ENCODE measurements at places on chromosomes 16 and 17.

- DNase-seq = no peak
Observed at GRCh38 chr17:57782062-57782490, 37.0 kb upstream of the CCDC182 start.

DNA sequence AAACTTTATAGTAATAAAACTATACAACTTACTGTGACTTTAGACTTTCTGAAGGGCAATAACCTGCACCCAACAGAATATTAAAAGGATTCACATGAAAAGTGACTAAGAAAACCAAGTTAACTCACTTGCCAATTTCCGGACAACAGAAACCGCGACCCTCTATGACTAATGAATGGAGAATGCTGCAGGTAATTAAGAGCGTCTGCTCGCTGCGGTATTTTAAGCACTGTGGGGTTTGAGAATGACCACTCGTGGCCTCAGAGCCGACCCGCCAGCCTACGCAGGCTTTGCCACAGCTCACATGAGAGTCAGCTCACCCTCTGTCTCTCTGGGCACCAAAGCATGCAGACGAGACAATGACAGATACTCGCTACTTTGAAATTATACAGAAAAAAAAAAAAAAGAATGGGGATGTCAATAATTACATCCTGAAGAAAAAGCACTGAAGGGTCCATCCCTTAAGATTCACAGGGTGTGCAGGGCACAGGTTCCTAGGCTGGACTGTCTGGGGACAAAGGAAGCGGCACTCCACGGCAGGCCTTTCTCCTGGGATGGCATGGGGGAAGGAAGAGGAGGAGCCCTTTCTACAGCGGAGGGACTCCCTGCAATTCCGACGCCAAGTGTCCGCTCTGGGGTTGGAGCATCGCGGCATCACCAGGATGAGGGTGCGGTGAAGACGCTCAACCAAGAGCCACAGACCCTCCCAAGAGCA lies 35.0 kb downstream of the ZCCHC14 start:
- no peak for DNase-seq

DNA sequence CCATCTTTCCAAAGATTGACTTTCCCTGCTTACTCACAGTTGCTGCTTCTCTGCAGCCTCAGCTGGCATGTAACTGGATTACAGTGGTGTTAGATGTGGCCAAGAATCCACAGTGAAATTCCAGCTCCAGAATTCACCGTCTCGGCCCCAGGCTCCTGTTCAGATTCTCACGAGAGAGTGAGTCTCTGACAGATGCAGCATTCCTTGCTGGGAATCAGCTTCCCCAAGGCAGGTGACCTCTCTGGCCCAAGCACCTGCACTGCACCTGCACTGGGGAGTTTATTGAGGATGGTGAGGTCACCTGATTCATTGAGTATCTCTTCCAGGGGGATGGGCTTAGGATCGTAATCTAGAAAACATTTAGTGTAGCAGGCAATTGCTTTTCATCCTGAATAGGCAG lies 600.5 kb upstream of the RBFOX1 start:
- DNase-seq = no peak

DNA sequence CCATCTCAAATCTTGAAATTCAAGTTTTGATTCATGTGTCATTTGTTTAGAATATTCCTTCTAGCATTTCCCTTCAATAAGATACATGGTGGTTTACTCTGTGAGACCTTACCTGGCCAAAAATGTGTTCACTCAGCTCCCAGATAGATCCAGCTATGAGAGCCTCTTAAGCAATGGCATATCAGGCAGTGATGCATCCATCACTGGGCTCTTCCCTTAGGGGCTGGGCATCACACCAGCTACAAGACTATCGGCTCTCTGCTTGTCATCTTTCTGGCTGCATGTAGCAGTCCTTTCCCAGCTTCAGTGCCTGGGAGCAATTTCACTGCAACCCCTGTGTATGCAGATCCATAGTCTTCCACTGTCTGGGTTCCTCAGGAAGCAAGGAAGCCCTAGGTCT lies 40.6 kb downstream of the GOSR1 start:
- no peak for DNase-seq

GRCh38 chr16:86571530-86571915 lies 4.9 kb downstream of the FOXC2 start:
- no peak for DNase-seq

DNA sequence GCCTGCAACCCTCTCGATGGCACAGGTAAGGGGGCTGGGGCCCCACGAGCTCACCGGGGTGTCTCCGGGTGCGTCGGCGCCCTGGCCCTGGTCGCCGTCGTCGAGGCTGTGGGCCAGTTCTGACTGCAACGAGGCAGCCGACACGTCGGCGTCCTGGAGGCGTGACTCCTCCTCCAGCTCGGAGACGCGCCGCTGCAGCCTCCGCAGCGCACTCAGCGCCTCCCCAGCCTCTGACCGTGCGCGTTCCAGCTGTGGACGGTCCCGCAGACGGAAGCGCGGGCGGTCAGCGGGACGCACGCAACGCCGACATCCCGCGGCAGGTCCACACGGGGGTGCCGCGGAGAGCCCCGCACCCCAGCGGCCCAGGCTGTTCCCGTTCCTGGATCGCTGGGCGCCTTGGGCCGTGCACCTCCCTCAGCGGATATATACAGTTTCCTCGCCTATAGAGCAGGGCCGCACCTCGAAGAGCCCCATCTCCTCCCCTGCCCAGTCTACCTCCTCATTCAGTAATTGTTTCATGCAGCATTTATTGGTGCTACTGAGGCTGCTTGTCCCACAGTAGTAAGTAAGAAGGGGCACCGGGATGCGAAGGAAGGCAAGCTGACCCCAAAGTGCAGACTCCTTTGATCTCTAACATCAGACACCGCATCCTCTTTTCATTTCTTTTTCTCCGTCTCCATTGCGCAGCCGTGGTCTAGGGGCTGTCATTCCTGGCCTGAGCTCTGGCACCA lies 5.8 kb downstream of the THOC6 start:
- DNase-seq = no peak

- DNase-seq = peak; percentile 50
Observed at GRCh38 chr17:32111141-32111771, 31.0 kb upstream of the RHOT1 start.

GRCh38 chr17:78040440-78041385 lies 82.2 kb downstream of the TNRC6C start:
- DNase-seq = peak; percentile 84

DNA sequence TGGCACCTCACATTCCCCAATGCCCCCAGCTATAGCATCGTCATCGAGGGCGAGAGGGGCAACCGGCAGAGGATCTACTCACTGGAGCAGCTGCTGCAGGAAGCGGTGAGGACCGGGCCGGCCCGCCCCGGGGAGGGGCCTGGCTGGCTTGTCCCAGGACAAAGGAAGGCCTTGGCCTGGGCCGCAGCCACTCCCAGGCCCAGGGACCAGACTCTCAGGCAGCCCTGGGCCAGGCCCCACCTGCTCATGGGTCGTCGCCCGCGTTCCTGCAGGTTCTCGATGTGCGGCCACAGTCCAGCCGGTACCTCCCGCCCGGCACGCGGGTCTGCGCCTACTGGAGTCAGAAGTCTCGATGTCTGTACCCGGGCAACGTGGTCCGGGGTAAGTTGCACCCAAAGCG lies 53.4 kb downstream of the ACTG1 start:
- no peak for DNase-seq

- no peak for DNase-seq
Observed at GRCh38 chr17:45824901-45825492, 19.7 kb upstream of the SPPL2C start.

DNA sequence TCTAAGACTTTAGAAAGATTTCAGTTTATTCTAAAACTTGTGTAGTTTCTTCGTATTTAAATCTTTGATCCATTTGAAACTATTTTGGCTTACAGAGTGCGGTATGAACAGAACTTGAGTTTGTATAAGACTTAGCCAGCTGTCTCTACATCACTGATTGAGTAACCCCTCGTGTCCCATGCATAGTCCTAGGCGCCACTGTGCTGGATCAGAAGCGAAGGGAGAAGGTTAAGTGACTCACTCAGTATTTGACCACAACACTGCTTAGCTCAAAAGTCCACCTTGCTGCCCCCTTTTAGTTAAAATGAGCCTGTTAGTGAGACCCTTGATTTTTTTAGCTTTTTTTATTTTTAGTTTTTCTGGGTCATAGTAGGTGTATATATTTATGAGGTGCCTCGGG lies 28.4 kb downstream of the CD300LB start:
- no peak for DNase-seq

- no peak for DNase-seq
Observed at GRCh38 chr16:66152823-66153393, 213.6 kb upstream of the CDH5 start.

DNA sequence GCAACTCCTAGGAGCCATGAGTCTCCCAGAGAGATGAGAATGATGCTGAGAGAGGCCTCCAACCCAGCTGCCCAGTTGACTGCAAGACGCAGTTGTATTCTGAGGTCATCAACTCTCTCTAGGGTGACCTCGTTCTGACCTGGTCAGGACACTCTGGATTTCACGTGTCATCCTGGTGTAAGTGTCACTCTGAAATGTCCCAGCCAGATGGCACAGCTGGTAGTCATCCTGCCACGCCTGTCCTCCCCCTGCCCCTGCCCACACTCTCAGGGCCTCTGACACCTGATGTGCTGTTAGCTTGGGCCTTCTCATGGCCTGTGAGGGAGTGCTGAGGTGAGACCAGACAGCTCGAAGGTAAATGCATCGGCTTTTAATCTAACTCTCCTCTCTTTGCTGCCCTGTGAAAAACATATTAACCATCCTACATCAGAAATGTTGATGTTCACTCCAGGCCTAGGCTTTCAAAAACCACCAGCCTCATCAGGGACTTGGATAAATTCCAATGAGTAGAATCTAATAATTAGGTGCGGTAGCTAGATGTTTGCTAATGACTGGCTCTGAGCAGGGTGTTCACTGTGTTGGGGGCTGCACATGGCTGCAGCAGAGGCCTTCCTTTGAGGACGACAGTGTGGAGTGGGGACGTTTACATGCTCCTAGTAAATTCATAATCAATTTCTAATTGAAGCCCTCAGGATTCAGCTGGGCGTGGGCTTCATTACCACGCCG lies 13.8 kb downstream of the MLYCD start:
- DNase-seq = no peak

DNA sequence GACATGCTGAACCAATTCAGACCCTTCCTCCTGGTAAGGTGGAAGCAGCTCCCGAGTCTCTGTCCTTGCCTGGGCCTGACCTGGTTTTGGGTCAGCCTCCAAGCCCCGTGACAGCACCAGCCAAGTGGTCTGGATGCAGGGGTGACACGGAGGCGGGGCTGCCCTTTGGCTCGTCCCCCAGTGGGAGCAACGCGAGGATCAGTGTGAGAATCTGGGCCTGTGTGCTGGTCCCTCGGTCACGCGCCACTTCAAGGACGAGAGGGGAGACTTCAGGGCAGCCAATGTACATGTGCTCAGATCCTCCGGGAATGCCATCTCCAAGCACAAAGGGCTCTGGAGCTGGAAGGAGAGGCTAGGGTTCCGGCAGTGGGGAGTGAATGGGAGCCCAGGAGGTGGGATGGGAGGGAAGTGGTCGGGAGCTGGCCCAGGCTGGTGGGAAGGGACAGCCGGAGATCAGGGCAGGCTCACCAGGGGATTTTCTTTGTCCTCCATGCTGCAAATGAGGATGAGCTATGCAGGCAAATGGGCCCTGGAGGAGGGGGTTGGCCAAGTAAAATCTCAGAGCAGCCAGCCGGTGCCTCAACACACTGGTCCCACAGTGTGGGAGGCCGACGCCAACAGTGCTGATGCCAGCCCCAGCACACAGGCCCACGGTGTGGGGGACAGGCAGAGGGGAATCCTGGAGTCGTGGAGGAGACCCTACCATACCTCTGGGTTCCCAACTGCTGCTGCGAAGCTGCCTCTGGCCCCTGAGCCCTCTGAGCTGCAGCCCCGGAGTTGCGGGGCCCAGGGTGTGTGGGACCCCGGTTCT lies 4.2 kb upstream of the NDRG4 start:
- DNase-seq = no peak

DNA sequence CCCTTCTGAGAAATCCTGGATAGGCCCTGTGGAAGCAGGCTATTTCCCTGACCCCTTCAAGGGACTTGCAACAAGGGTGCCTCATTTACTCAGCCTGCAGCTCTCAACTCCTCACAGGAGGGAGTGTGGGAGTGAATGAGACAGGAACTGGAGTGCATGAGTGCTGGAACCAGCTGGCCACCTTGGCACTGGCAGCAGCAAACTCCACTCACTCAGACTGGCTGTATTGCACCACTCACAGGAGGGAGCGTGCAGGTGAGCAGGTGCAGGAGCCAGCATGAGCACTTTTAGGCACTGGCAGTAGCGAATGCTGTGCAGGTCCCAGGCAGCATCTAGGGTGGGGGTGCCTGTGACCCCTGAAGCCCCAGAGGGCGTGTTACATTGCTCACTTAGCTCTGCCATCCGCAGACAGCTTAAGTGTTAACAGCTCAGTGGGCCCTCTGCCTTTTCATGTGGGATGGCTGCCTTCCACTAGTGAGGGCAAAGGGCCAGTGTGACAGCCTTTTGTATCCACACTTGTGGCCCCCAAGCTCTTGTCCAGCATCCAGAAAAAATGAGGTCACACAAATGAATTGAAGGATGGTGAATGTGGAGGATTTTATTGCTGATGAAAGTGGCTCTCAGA lies 11.0 kb upstream of the ZNHIT3 start:
- peak; percentile 10 for DNase-seq

DNA sequence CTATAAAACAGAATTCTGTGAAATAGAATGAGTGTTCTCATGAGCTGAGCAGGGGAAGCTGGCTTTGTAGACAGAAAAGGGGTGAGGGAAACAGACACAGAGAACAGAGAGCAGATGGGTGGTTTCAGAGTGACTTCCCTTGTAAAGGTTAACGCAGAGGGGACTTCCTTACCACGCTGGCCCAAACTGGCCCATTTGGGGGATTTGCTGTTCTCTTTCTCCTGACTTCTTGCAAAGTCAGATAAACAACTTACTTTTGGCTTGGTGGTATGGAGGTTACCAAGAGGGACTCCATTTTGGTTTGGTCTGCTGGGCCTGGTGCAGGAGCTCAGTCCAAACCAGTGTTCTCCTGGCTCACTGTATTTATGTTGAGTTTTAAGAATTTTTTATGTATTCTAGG lies 48.4 kb downstream of the SEC14L1 start:
- no peak for DNase-seq

GRCh38 chr16:78778101-78779004 lies 678.9 kb downstream of the WWOX start:
- DNase-seq = no peak

DNA sequence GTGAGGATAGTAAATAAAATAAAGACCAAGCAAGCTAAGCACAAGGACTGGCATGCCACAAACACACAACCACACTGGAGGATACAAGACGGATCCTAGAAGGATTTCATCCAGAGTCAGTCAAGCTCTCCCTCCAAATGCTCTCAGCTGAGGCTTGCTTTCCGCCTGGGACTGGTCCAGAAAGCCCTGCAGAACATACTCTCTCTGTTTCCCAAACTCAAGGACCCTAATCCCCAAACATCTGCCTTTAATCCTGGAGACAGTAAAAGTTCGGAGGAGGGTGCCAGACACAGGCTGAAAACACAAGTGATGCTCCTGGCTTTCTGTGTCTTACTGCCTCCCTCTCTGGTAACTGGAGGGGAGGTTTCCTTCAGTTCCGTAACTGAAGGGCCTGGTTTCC lies 5.3 kb upstream of the HSD11B2 start:
- no peak for DNase-seq

All from putamen (tissue), 1 donor.